Effector CD4-positive, alpha-beta T cell (primary cell): ENCODE measurements at places on chromosomes 7 and 10.

GRCh38 chr10:75358132-75358531, 43.4 kb downstream of the ZNF503 start:
- DNase-seq: no peak

DNA sequence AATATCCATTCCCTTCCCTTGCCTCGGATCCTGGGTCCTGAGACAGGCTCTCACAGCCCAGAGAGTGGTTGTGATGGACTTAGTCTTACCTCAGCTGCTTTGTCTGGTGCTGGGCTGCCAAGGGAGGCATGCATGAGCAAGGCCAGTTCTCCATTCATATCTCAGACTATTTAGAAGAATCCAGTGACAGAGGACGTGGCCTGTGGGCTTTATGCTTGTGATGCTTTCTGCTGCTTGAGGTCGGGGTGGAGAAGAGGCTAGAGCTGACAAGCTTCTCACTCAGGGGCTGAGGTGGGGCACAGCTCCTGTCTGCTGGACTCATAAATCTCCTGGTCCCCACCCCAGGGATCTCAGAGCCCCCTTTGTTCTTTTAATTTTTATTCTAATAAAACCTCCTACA, 66.8 kb downstream of the DNAJC12 start:
- DNase-seq: no peak

GRCh38 chr10:3398825-3399646, 226.5 kb upstream of the PITRM1 start:
- no peak for DNase-seq

DNA sequence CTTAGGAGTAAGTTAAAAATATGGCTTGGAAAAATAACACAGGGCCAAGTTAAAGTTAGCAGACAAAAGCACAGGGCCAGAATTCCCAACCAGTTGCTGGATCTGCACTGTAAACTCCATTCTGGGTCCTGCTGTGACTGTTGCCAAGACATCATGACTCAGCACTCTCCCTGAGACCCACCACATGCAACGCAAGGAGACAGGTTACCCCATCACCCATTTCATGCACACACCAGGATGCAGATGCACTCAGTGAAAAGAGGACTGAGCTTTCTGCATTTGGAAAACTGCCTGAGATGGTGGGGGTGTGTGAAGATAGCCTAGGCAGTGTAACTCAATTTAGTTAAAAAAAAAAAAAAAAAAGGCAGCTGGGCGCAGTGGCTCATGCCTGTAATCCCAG, 97.6 kb upstream of the ZNF438 start:
- no peak for DNase-seq

GRCh38 chr10:110324201-110324804, 19.6 kb upstream of the SMNDC1 start:
- no peak for DNase-seq

GRCh38 chr10:6274040-6274439, 71.3 kb downstream of the PFKFB3 start:
- DNase-seq: no peak

DNA sequence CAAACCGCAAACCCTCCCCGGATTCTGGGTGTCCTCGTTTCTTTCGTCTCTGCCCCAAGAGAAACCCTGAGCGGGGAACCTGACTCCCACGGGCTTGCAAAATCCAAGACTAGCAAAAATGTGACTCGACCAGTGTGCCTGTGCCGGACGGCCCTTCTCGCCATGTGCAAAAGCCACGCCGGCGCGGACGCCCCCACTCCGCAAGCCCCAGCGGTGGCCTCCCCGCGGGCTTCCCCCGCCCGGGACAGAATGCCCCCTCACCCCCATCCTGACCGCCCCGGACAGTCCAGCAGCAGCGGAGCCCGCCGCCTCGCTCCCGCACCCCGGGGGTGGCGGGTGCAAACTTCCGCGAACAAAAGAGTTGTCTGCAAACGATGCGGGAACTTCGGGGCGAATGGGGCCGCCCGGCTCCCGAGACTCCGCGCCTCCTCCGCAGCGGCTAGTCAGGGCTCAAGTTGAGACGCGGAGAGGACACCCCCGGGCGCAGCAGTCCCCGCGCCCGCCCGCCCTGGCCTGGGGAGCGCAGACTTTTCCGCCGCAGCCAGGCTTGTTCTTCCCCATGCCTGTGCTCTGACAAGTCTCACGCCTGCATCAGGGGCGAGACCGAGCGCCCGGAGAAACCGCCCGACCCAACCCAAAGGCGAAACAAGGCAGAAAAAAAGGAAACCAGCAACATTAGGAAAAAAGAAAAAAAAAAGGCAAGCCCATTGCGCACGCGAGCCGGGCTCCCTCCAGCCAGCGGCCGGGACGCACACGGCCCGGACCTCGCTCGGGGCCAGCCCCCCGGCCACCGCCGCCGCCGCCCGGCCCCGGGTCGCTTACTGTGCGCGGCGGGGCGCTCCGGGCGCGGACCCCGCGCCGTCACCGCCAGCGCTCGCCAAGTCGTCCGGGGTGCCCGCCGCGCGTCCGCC, 732 bp downstream of the FAM53B start:
- no peak for DNase-seq

GRCh38 chr10:77332256-77332655, 305.4 kb downstream of the KCNMA1 start:
- DNase-seq: no peak

GRCh38 chr7:90474284-90475210, 5.1 kb downstream of the PTTG1IP2 start:
- no peak for DNase-seq

DNA sequence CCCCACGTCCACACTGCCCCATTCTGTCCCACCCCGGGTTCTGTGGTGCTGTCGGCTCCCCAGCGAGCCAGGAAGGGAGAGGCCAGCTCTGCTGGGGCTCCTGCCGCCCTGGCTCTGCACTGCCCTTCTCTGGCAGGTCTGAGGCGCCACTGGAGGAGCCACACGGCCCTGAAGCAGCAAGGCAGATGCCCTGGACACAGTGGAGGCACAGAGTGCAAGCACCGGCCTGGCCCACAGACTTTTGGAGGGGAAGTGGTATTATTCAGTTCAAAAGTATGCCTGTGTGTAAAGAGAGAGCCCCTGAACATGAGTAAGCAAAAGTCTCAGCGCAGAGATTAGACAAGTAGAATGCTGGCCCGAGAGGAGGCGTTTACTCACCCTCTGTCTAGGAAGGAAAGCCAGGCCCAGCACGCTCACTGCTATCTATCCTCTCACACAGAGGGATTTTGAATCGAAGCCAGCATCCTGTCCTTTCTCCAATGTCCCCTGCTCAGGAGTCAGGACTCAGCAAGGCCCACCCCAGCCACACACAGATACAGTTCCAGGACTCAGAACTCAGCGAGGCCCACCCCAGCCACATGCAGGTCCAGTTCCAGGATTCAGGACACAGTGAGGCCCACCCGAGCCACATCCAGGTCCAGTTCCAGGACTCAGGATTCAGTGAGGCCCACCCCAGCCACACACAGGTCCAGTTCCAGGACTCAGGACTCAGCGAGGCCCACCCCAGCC, 115.0 kb downstream of the EGFR start:
- no peak for DNase-seq

- DNase-seq: no peak
Observed at GRCh38 chr7:109834851-109835250, 1256.1 kb upstream of the LRRN3 start.

DNA sequence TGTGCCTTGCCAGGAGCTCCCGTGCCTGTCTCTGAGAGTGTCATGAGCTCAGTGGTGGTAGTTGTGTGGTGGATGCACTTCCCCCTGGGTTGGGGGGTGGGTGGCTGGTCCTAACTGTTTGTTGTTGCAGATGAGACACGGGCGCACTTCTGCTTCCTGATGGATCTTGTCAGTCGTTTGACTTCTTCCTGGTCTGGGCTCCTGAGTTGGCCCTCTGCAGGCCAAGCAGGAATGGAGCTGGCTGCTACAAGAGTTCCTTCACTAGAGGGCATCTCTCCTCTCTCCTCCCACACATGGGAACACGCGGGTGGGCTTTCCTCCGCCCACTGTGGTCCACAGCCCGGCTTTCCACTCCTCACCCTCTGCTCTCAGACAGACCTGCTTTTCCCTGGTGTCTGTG, 82.0 kb downstream of the BMS1 start:
- no peak for DNase-seq

DNA sequence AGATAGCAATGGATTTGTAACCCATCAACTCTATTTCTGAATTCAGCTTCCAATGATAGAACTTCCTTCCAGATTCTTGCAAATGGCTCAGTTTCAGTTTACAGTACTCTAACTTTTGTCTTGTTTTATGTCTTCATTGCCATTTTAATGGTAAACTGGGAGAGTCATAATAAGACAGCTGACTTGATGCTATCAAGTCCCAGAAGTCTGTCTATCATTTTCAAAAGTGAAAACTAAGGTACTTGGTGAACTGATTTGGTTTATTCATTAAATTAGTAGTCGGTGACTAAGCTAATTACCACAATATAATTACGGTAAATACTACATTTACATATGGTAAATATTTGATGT, 25.0 kb downstream of the RTKN2 start:
- DNase-seq: no peak

DNA sequence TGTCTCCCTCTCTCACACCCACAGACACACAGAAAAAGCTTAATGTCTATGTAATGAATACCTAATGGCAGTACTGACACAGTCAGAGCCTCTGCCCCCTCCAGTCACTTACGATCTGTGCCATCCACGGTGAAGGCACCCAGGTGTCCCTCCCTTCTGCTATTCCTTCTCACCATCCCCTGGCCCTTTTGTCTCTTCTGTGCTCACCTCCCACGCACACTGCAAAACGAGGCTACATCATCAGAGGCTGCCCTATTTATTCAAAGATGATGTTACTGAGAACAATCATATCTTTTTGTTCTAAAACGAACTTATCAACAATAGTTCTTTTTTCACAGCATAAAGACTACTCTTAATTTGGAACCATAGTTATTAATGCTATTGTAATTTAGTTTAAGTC, 246.9 kb upstream of the MKLN1 start:
- no peak for DNase-seq
